ENCODE measurements at places on chromosomes 5 and 9.

DNA sequence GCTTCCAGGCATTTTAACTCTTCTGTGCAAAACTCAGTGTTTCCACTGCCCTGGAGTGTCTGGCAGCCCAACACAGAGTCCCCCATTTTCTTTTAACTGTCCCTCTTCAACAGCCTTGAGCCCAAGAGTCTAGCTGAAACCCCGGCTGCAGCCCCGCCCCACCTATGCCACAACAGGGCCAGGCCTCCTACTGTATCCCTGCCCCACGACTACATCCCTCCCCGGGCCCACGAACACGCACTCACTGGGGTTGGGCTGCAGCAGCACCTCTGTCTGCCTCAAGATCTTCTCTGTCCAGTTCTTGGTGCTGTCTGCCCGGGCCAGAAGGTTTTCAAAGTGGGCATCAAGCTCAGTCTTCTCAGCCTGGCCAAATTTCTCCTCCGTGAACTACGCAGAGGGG lies 6.1 kb downstream of the SH3GLB2 start:
- DNase-seq: no peak

- DNase-seq: peak; percentile 88
Observed at GRCh38 chr5:167723254-167723871, 568.1 kb upstream of the WWC1 start.

DNA sequence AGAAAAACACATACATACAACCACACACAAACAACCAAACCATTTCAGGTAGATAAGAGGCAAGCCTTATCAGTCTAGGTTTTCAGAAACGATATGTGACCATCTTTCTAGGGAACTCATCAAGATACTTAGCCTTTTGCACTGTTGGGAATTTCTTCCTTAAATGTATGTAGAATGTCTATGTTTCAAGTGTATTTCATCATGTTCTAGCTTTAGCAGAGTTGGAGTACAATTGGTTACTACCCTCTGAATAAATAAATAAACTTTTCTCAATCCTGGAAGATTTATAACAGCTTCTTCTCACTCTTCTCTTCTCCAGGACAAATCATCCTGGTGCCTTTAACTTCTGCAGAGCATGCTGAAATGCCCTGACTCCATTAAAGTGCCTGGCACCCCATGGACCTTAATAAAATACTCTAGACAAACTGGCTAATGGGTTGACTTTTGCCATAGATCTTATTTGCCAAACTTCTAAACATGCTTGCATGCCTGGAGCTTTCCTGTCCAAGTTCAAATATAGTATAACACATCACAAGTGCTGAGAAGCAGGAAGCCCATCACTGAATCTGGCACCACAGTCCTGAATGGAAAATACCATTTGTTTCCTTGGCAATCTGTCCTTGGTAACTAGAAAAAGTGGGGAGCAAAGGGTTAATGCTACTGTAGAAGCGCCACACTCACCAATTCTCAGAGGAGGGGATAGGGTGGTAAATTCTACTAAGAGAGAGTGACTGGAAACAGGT lies 33.1 kb upstream of the ZNF462 start:
- no peak for DNase-seq

DNA sequence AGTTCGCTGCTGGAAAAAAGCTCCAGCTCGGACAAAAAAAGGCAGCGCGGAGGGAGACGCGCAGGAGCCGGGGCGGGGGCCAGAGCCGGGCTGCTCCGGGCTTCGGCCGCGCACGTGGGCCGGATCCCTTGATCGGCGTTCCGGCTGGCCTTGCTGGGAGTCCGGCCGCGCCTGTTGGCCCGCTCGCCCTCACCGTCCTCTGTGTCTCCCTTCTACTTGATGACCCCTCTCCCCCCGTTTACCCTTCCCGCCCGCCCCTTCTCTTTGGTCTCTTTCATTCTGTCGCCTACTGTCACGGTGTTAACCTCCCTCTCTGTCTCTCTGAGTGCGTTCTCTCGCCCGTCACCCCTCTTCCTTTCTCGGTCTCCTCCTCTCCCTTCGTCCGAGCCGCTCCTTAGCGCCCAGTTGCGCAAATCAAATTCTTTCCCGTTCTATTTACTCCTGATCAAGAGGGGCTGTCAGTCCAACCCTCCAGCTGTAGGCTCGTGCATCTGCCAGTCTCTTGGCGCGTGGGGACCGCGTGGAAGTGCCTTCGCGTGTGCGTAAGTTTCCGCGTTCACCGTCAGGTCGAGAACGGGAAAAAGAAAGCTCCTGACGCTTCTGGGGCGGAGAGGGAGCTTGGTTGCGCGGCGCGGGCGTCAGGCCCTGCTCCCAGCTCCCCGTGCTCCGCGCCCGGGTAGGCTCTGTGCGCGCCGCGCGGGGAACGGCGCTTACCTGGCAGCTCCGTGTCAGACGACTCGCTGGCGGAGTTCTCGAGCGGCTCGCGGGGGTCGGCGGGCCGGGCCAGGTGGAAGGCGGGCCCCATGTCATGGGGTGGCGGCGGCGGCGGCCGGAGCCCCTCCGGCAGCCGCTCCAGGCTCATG lies 798 bp downstream of the PITX1 start:
- DNase-seq: no peak

DNA sequence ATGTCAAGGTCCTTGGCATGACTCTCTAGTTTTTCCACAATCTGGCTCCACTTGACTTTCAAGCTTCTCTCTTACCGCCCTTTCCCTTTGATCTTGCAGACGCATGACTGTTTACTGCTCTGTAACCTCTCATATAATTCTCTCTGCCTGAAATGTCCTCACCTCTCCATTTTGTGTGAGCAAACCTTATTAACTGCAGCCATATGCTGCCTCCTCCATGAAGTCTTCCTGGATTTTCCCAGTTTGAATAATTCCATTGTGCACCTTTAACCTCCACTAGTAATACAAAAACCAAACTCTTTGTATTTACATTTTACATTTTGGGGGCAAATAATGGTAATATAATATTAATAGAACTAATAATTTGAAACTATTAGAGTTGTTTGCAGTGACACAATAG lies 9.5 kb upstream of the C9orf72 start:
- no peak for DNase-seq

DNA sequence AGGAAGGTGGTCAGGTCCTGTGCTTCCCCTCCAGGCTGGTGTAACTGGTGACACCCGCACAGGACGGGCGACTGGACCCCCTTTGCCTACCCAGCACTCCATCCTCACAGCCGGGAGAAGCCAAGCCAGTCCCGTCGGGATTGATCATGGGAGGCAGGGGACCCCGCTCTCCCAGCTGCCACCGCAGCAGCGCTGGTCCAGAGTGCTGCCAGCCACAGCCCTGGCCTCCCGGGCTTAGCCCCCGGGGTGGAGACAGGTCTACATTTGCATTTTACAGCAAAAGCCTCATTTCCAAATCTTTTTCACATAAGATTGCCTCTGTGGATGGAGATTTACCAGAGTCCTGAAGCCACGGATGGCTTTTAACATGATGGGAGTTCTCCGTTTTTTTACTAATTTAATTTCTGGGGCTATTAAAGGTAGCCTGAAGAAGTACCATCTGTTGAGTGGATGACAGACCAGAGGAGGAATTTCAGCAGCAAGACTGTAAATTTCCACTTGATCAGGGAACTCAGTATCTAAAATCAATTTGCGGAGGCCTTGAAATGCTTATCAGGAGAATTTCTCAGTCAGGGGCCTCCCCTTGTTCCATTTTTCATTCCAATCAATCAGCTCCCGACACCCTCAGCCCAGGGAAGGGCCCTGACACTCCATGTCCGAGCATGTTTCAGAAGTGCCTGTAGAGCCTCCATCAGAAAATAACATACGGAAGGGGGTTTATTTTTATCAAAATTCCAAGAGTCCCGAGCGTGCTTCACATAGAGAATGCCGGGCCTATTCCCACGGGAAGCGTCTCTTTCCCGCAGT lies 80.6 kb downstream of the OLFM1 start:
- peak; percentile 43 for DNase-seq

DNA sequence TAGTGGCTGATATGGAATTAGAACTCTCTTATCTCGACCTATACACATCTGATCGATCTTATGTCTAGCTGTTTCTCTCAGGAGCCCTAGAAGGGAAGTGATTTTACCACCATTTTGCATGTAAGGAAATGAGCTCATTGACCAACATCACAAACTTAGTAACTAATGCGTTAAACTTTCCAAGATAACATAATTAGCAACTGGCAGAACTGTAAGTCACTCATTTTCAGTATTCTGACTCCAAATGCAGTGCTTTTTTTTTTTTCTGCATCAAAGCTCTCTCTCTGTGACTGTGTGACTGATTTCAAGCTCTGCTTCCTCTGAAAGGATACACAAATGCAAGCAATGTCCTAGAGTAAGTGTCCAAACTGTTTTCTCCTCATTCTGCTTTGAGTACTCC lies 68.1 kb upstream of the FBXL7 start:
- DNase-seq: no peak

DNA sequence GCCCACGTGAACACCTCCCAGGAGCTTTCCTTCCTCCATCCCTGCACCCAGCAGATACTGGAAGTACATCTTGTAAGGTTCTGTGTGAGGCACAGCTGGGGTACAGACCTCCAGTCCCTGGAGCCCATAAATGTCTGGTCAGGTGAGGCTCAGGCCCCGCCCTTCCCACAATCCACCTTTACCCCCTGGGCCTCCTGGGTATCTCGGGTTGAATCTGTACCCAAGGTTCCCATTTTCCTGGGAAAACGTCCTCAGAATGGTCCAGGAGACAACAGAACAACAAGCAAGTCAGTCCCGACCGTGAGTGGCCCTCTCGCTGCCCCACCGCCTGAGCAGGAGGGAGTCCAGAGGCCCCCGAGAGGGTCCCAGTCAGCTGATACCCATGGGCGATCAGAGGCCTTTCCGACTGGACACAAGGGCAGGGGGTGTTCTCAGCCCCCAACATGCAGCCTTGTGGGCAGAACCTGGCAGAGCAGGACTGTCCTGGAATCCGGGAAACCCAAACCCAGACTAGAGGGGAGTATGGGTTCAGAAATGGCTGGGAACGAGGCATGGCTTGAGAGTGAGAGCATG lies 4.3 kb downstream of the SPATA31E1 start:
- DNase-seq: no peak

DNA sequence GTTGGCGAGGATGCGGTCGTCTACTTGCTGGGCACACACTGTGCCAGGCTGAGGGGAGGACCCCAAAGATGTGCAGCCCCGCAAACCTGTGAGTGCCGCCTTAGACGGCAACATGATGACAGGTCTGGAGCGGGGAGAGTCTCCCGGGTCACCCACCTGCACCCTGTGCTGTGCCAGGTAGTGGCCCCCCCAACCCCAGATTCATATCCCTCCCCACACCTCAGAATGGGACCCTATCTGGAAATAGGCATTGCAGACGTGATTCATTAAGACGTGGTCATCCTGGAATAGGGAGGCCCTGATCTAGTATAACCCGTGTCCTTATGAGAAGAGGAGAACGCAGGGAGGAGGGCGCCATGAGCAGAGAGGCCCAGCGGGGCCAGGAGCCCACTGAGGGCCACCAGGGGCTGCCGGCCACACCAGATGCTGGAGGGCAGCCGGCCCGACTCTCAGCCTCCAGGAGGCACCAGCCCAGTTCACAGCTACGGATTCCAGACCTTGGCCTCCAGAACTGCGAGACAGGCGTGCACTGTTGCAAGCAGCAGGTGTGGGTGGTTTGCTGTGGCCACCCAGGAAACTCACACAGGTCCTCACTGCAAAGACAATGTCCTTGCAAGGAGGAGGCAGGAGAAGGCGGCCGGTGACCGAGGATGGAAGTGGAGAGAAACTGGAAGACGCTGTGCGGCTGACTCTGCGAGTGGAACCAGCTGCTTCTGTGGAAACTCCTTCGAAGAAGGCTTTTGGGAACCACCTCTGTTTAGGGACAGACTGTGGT lies 131.9 kb upstream of the LPCAT1 start:
- DNase-seq: no peak

DNA sequence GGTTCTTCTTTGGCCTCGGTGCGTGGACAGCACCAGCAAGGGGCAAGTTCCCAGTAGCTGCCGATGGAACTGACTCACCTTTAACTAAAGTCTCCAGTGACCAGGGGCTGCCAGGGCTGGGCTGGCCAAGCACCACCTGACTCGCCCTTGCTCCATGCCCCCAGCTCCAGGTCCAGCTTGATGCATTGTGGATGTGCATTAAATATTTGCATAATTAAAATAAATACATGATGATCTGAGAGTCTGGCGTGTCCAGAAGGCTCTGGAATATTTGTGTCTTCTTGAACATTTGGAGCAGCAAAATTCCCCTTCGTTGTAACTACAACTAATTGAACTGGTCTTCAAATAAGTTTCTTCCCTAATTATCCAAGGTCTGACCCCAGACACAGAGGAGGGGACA lies 9.5 kb upstream of the PRDM12 start:
- no peak for DNase-seq

DNA sequence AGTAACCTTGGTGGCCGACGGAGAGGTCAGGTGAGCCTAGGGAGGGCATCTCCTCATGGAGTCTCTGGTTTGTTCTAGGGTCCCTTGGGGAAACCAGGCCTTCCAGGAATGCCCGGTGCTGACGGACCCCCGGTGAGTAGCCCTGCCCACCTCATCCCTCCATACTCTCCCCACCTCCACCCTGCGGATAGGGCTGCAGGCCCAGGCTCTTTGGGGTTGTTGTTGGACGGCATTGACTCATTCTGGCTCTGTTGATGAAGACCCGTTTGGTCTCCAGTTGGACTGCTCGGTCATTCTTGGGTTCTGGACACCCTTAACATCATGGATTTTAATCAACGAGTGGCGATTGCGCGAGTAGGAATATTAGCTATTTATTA lies 112.3 kb upstream of the FCN2 start:
- no peak for DNase-seq

DNA sequence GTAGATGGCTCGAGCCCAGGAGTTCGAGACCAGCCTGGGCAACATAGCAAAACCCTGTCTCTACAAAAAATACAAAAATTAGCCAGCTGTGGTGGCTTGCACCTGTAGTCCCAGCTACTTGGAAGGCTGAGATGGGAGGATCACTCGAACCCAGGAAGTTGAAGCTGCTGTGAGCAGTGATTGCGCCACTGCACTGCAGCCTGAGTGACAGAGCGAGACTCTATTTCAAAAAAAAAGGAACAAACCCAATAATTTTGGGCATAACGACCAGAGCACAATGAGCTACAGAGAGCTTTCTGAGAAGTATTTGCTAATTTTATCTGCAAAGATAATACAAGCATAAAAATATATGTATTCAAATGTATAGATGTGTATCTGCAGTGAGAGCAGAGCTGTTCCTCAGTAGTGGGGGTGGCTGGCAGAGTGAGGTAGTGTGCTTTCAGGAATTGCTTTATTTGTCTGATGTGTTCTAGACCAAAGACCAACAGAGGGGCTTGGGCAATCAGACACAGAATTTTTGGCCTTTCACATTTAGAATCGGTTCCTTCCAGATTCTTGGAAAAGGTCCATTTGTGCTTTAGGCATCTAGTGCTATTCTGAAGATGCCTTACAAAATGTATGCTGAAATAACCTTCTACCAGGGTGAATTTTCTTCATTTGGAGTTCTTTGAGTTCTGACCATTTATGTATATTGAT lies 5.2 kb downstream of the DOCK8 start:
- DNase-seq: no peak
